Coronary artery (tissue), 2 donors: ENCODE measurements at places on chromosomes 1 and 21.

- no peak for DNase-seq
These were observed 290.6 kb downstream of the NFIA start for GRCh38 chr1:61372944-61373343.

- DNase-seq, result no peak
These were observed 352.5 kb upstream of the KAZN start for GRCh38 chr1:14245954-14246353.

GRCh38 chr1:204419064-204419403 is 7.4 kb upstream of the PPP1R15B start:
- DNase-seq, result no peak

GRCh38 chr1:118487091-118487490 is 302.1 kb upstream of the SPAG17 start:
- DNase-seq, result no peak

- no peak for DNase-seq
These were observed 14.1 kb downstream of the CEP104 start for GRCh38 chr1:3842912-3843311.

- no peak for DNase-seq
These were observed 47.8 kb downstream of the COL6A1 start for GRCh38 chr21:46029186-46029924.

DNA sequence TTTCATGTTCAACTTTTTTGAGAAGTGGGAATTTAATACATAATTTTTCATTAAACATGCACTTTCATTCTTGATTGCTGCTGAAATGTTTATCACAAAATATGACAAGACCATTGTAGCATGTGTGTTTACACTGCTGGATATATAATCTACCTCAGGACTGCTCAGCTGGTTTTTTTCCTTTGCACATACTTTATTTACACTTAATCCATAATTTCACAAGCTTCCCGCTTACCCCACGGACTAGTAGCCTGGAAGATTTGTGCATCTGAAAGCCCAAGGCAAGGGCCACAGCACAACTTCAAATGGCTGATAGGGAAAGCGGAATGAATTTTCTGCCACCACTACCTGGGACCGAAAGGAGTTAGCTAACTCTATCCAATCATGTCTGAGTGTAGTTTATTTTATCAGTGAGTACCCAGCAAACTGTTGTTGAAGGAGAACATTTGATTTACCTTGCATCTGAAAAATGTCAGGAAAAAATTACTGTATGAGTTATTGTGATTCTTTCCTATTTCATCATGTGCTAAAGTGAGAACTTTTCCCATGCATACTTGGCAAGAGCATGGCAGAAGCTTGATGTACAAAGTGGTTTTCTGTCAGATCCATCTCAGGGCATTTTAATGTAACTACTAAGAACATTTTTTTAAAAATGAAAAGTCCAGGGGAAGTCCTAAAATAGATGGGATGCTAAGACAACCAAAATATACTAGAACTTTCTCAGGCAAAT is 558.2 kb upstream of the USP24 start:
- no peak for DNase-seq

DNA sequence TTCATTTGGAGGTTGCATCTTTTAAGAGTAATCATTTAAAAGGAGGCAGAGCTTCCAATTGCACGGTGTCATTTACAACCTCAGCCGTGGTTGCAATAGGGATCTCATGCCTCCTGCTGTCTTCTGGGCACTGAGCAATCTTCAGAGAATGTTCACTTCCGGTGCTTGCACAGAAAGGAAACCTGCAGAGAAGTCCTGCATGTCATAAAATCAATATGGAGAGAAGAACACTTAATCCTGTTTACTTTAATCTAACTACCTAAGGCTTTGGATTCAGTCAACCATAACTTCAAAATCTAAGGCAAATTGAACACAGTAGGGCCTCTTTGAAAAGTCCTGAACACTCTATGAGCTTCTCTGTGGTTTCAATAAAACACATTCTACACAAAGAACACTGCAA is 11.3 kb upstream of the MAP10 start:
- no peak for DNase-seq

- DNase-seq, result no peak
These were observed 1019.6 kb downstream of the PLA2G4A start for GRCh38 chr1:187848321-187848720.

DNA sequence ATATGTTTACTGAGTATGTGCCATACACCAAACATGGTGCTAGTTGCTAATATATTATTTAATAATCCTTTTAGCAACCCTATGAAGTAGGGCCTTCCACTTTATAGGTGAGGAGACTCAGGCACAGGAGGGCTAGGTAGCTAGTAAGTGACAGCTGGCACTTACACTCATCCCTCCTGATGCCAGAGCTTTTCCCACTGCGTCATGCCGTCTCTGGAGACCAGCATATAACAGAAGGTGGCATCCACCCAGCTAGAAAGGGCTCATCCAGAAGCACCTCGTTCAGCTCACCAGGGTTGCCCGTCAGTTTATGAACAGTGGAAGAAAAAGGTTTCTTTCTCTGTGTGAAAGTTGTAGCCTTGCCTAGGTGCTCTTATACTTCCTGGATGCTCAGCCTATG is 108.9 kb downstream of the NOS1AP start:
- no peak for DNase-seq

DNA sequence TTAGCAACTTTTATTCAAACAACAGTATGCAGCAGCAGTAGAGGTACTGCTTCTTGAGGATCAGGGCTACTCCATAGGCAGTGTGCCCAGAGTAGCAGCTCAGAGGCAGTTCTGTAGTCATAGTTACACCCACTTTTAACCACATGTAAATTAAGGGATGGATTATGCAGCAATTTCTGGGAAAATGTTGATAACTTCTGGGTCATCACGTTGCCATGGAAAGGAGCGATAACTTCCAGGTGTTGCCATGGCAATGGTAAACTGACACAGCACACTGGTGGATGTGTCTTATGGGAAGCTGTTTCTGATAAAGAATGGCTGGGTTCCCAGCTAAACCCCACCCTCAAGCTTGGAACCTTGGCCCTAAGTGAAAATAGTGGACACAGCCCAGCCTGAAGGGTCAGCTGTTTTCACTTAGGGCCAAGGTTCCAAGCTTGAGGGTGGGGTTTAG is 29.0 kb upstream of the PLA2G2A start:
- no peak for DNase-seq
